Caki2 (cell line): ENCODE measurements at places on chromosomes 3 and 15.
A peak's percentile ranks its signal among the peaks of the same experiment; 100 is the strongest.

DNA sequence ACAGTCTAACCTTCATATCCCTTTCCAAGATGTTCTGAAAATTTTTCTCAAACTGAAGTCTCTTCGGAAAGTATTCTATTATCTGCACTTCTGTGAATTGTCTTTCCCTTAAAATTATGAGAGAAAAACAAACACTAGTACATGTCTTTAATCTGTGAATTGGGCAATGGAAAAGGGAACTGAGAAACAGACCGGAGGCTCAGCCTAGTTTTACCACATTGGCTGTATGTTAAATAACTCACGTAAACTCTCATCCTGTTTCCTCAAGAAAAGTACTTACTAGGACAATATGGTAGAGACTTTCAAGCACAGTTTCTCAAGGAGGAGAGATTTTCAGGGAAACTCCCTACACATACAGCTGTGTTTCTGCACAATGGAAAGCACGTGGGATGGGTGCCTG lies 982.2 kb upstream of the SEMA6D start:
- no peak for DNase-seq

GRCh38 chr3:155995525-155996370 lies 124.6 kb upstream of the KCNAB1 start:
- DNase-seq = peak; percentile 28

DNA sequence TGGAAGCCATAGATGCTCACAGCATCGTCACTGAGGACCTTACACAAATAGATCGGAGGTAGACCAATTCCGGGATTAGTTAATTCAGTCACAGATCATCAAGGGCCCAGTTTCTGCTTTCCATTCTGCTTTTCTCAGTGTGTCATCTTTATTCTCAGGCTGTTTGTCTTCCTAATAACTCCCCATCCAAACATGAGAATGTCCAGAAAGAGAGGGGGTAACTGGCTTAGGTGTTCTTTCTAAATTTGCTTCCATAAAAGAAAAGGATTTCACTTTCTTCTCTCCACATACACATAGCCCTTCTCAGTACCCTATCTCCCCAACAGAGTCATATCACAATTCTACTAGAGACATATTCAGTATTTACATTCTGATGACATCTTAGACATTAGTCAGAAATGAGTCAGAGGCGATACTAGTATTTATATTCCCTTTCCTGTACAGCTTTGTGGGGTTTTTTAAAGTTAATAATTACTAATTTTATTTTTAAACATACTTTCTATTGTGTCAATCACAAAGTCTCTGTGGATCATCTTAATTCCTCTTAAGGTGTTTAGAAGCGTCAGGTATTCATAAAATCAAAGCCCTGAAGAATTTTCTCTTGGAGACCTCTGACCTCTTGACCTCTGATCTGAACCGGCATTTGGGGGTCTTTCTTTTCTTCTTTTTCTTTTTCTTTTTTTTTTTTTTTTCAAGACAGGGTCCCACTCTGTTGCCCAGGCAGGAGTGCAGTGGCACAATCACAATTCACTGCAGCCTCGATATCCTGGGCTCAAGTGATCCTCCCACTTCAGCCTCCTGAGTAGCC lies 24.3 kb upstream of the IL12A start:
- DNase-seq = peak; percentile 81

GRCh38 chr3:171005648-171006047 lies 20.9 kb downstream of the SLC2A2 start:
- DNase-seq = no peak

DNA sequence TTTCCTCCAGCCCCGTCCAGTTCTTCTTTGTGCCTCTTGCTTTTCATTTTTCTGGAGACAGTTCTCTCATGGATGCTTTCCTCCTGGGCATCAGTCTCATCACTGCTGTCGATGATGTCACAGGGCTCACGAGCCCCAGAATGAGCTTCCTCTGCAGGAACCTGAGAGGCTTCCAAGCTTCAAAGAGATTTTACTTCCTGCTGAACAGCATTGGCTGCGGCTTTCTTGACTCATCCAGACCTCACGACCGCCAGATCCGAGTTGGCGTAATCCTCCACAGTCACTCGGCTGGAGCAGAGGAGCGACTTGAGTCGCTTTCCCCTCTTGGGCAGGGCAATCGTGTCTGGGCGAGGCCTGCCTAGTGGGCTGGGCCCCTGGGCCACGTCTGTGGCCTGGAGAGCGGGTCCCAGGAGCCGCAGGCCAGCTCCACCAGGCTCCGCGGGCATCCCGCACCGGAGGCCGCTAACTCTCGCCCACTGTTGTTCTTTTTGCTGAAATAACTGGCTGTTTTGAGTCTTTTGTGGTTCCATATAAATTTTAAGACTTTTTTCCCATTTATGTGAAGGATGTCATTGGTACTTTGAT lies 20.8 kb upstream of the FAN1 start:
- DNase-seq = no peak

DNA sequence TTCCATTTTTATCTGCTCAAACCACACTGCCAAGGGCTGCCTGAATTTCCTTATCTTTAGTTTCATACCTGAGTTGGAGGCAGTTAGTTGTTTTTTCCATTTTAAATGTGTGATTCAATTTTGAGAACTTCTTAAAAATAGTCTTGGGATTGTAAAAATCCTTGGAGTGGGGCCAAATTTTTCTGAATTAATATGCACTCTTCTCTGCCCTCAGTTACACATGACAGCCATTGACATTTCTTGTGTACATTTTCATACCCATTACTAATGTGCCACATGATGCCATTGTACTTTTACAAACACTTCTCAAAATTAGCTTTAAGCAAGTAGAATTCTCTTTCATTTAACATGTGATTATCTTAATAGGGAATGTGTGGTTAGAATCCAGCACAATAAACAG lies 141.7 kb downstream of the C3orf38 start:
- no peak for DNase-seq

DNA sequence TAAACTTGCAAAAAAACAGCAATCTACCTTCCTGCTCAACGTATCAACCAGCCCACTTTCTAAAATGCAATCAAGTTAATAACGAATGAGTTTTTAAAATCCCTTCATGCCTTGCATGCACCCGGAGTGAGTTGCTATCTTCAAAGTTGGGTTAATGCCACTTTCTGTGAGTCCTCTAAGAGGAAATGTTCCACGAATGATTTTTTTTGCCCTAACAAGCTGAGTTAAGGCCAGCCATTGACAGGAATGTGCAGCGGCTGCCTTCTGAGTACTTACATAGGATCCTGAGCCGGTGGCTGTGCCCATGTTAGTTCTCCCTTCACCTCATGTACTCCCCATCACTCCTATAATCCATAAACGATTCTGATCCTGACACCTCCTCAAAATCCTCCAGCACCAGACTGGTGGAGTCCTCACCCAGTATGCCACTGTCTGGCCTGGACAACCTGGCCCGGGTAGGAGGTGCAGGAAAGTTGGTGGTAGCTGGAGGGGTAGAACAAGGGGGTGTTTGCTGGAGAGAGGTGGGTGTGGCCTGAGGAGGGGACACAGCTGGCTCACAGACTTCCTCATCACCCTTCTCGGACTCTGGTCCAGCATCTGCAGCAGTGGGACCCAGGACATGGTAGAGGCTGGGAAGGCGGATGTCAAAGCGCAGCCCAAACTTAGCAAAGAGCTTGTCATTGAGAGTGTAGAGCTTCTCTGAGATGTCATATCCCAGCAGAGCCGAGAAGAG lies 12.4 kb downstream of the POPDC2 start:
- no peak for DNase-seq

DNA sequence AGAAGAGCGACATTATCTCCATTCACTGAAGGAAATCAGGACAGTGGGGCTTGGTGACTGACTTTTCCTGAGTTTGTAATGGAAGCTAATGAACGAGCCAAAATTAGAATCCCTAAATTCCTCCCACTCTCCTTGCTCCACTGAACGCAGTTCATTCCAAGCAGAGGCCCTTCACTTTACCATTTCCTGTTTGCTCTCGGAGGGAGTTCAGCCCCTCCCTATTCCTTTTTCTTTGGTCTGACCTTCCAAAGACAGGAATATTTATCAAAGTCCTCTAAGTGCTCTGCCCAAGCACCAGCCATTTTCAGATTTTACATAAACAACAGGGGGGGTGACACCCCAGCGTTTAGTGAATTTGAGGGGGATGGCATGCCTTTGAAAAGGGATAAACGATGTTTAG lies 24.0 kb upstream of the PTPRG start:
- DNase-seq = no peak

- DNase-seq = no peak
These were observed 1014.1 kb upstream of the SEMA6D start for GRCh38 chr15:46703020-46703861.
